ENCODE measurements at places on chromosomes 2 and 18.

GRCh38 chr2:172762574-172762973, 26.9 kb downstream of the RAPGEF4 start:
- H3K4me1 ChIP-seq = no peaks in the 10 kb centered on the region
- no peak overlapping the region for H3K4me3 ChIP-seq
- H3K36me3 ChIP-seq = no peaks in the 10 kb centered on the region
- H3K27me3 ChIP-seq = peaks cover 10% of the 10 kb centered on the region

- DNase-seq = no peak
- H3K4me3 ChIP-seq = no peak overlapping the region
- H3K27ac ChIP-seq = no peak overlapping the region
- H3K4me1 ChIP-seq = peaks cover 10% of the 10 kb centered on the region
- H3K27me3 ChIP-seq = no peaks in the 10 kb centered on the region
- no peaks in the 10 kb centered on the region for H3K36me3 ChIP-seq
Measured at GRCh38 chr18:75071866-75072671, 136.9 kb downstream of the PTGR3 start.

GRCh38 chr18:44799907-44800421, 119.3 kb downstream of the SETBP1 start:
- no peaks in the 10 kb centered on the region for H3K36me3 ChIP-seq
- no peaks in the 10 kb centered on the region for H3K27me3 ChIP-seq
- H3K27ac ChIP-seq = peak overlapping the region; percentile 73
- H3K4me3 ChIP-seq = no peak overlapping the region

DNA sequence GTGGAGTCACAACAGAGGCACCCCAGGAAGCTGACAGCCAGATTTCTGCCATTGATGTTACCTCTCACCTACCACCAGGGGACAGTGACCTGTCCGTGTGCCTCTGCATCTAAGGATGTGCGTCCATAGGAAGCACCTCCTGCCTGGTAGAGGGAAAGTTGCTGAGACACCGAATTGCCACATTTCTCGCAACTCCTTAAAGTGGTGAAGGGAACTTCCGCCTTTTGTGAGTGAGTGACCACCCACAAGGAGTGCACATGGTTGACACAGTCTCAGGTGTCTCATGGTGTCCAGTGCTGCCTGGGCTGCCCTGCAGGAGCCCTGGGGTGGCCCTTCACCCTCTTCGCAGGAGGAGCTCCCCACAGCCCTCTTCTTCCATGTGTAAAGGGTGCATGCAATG, 201.8 kb downstream of the GBX2 start:
- DNase-seq = no peak
- no peaks in the 10 kb centered on the region for H3K27me3 ChIP-seq
- H3K4me1 ChIP-seq = peaks cover 2% of the 10 kb centered on the region

DNA sequence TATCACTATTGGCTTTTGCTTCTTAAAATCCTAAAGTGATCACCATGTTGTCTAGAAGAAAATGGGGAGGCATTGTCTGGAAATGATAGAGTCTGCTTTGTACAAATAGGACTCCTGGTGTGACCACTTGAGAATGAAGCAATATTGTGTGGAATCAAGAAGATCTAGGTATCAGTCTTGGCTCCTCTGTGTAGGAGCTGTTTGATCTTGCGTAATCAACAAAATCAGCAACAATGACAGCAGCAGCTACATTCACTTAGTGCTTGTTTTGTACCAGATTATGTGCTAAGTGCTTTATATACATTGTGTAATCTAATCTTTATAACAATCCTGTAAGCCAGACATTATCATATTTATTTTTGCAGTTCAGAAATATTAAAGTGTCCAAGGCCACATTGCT, 17.8 kb downstream of the NCOA1 start:
- no peak overlapping the region for H3K4me3 ChIP-seq
- H3K36me3 ChIP-seq = no peaks in the 10 kb centered on the region
- H3K4me1 ChIP-seq = no peaks in the 10 kb centered on the region
- no peaks in the 10 kb centered on the region for H3K27me3 ChIP-seq

DNA sequence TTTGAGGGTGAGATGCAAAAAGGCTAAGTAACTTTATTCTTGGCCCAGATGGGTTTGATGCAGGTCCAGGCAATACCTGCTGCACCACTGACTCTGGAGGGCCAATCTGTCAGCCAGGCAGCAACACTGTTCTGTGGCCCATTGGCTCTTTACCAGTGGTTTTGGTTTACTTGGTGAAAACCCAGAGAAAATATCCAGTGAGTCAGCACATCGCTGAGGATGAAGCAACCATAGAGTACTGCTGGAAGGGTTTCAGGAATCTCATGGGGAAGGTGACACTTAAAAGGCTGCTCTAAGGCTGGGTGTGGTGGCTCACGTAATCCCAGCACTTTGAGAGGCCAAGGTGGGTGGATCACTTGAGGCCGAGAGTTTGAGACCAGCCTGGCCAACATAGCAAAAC, 192.5 kb upstream of the FAM98A start:
- DNase-seq = peak; percentile 11
- no peaks in the 10 kb centered on the region for H3K4me1 ChIP-seq
- H3K36me3 ChIP-seq = no peaks in the 10 kb centered on the region
- no peak overlapping the region for H3K27ac ChIP-seq
- no peaks in the 10 kb centered on the region for H3K27me3 ChIP-seq

GRCh38 chr18:60684843-60685513, 312.4 kb upstream of the MC4R start:
- no peak overlapping the region for H3K27ac ChIP-seq
- no peak overlapping the region for H3K4me3 ChIP-seq
- peak; percentile 39 for DNase-seq
- H3K27me3 ChIP-seq = no peaks in the 10 kb centered on the region
- no peaks in the 10 kb centered on the region for H3K36me3 ChIP-seq

DNA sequence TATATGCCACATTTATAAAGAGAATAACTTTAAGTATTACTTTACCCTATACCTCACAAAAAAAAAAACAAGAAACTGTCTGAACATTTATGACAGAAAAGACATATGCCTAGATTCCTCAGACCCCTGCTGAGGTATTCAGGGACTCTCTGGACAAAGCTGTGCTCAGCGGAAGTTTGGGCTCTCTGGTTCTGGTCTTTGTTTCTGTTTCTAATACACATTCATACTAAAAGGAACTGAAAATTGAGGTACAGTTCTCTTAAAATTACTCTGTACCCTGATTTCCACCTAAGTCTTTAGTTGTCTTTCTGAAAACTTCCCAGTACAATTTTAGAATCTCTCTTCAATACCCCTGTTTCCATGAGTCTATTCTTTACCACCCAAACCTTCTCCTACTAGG, 160.3 kb downstream of the IKZF2 start:
- DNase-seq = no peak
- no peaks in the 10 kb centered on the region for H3K36me3 ChIP-seq
- no peaks in the 10 kb centered on the region for H3K27me3 ChIP-seq
- H3K4me3 ChIP-seq = no peak overlapping the region
- no peak overlapping the region for H3K27ac ChIP-seq

DNA sequence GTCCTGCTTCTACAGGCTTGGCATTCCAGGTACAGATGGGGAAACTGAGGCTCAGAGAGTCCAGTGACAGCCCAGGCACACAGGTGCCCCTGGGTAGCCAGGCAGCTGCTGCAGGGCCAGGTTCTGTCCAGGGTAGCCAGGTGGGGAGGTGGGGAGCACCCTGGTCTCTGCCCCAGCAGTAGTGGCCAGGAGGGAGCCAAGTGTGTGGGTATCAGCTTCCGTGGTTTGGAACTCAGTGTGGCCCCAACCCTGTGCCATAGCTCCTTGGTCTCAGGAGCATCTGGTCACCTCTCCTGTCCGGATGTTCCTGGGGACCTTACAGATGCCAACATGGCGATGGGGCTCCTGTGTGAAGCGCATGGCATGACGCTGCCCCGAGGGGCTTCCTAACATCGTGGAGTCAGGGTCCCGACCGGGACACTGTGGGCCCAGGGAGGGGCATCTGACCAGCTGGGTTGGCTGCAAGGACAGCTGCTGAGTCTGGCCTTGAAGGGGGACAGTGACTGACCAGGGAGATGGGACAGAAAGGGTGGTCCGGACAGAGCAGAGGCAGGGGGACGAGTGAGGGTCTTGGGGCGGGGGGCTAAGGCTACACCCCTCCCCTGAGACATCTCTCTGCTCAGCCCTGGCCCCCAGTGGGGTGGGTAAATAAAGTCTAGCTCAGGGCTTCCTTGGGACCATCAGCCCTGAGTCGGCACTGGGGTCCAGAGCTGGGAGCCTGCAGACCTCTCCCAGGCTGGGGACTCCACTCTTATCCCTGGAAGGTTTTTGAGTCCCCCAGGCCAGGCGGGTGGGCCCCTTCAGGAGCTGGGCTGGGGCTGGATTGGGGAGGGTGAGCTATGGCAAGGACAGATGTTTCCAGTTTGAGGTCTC, 76.0 kb upstream of the SMAD7 start:
- no peak for DNase-seq

DNA sequence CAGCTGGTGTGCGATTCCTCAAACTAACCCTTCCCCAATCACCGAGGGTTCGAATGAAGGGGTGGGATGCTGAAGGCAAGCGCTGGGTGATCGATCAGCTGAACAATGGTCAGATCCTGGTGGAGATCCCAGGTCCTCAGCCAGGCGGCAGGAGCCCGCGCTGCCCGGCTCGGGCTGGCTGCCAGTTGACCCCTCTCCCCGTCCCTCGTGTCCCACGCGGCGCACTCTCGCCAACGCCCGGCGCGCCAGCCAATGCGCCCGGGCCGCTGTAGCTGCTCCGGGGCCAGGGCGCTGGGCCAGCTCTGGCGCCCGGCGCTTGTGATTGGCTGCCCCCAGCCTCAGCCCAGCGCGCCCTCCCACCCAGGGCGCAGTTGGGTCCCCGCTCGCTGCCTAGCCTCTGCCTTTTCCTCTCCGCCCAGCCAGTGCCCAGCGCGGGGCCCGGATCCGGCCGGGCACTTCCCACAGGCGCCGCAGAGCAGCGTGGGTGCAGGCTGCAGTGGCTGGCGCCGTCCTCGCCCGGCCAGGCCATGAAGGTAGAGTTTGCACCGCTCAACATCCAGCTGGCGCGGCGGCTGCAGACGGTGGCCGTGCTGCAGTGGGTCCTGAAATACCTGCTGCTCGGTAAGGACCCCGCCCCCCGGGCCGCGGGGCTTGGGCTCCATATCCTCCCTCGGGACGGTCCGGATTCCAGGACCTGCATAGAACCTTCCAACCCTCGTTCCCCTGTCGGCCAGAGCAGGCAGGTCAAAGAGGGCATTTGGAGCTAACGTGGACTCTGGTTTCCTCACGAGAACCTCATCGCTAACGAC, at the start of gene MOGAT1:
Gene MOGAT1 (plus strand): TSS at position 400 of the 809 bp plus-strand sequence. CDS start 128 bp downstream, at position 528.
- DNase-seq = peak; percentile 14
- peak within 1 kb of the TSS; percentile 47 for H3K4me3 ChIP-seq
- H3K36me3 ChIP-seq = no peaks in the 10 kb centered on the region
- no peak within 1 kb of the TSS for H3K27ac ChIP-seq
- peaks cover 24% of the 10 kb centered on the region for H3K27me3 ChIP-seq

GRCh38 chr2:227942965-227943364, 71.5 kb downstream of the DAW1 start:
- no peaks in the 10 kb centered on the region for H3K4me1 ChIP-seq
- H3K36me3 ChIP-seq = no peaks in the 10 kb centered on the region
- H3K27ac ChIP-seq = no peak overlapping the region
- H3K4me3 ChIP-seq = no peak overlapping the region

DNA sequence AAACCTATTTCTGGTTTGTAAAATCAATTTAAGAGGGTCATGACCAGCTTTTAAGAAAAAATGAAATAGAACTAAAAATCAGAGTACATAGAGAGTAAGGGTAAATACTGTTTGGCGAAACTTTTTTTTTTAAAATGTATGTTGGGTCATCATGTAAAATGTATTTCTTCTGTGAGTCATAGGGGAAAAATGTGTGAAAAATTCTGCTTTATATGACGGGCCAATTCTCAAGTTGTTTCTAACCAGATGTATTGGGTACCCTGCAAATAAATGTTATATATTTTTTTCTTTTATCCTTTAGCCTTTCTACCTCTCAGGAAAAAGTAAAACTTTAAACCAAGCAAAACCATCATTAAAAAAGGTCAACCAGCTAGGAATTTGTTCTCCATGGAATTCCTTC, 13.9 kb downstream of the AFTPH start:
- no peaks in the 10 kb centered on the region for H3K36me3 ChIP-seq
- peak overlapping the region; percentile 77 for H3K27ac ChIP-seq
- peak; percentile 18 for DNase-seq
- peaks cover 3% of the 10 kb centered on the region for H3K4me1 ChIP-seq

- H3K27ac ChIP-seq = peak overlapping the region; percentile 80
- no peak for DNase-seq
- H3K36me3 ChIP-seq = no peaks in the 10 kb centered on the region
- peaks cover 14% of the 10 kb centered on the region for H3K4me1 ChIP-seq
Measured at GRCh38 chr2:99883358-99883757, 259.0 kb downstream of the AFF3 start.

DNA sequence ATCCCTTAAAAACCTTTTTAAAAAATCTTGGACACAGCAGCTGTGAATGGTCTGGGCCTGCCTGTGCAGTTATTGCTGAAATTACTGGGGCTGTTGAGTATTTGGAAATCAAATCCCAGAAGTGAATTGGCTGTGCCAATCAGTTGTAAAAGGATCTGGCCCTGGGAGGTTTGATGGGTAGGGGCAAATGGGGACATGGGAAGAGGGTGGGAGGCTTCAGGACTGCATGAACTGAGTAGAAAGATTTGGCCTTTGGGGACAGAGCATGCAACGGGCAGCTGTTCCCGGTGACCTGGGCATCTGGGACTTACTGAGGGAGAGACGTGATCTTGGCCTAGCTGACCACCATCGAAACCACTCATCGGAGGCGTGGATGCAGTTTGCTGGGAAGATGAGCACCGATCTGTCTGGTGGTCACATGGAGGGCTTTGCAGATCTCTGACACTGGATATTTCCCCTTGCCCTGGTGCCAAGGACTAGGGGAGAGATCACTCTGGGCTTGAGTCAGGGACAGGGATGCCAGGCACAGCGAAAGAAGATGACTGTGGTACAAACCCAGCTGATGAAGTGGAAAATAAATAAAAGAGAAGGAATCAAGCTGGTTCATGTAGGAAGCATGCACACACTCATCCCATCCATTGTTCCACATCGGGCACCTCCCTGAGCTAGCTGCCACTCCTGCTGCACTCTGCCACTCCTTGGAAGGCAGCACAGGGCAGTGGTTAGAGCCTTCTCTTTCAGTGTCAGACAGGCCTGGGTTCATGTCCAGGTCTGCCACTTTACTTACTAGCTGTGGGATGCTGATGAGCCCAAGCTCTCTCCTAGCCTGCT, 58.4 kb downstream of the SEMA4F start:
- peaks cover 8% of the 10 kb centered on the region for H3K4me1 ChIP-seq
- no peak for DNase-seq
- no peak overlapping the region for H3K27ac ChIP-seq
- H3K27me3 ChIP-seq = peaks cover 34% of the 10 kb centered on the region
- H3K36me3 ChIP-seq = no peaks in the 10 kb centered on the region

- no peak overlapping the region for H3K27ac ChIP-seq
- DNase-seq = no peak
- H3K36me3 ChIP-seq = no peaks in the 10 kb centered on the region
- no peak overlapping the region for H3K4me3 ChIP-seq
Measured at GRCh38 chr2:29051730-29052129, 22.6 kb downstream of the PCARE start.

DNA sequence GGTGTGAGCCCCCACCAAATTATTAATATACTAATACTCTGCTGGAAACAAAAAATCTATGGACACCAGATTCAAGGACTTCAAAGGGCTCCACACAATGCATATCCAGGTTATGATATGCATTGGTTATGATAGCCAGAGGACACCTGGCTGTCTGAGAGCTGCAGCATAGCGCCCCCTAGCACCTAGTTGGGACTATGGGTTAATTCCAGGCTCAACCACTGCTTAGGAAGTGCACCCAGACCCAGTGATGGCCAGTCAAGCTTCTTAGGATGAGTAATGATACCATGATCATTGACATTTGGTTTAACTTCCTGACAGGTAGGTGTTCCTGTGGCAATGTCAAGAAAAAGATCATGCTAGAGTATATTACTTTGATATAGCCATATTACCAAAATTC, 3.8 kb upstream of the FRZB start:
- no peak for DNase-seq
- no peaks in the 10 kb centered on the region for H3K27me3 ChIP-seq
- H3K4me1 ChIP-seq = peaks cover 13% of the 10 kb centered on the region
- H3K4me3 ChIP-seq = no peak overlapping the region
